ENCODE measurements at places on chromosomes 7 and 10.

- peak; percentile 90 for DNase-seq
These were observed 31.7 kb downstream of the CYCS start for GRCh38 chr7:25093268-25093826.

DNA sequence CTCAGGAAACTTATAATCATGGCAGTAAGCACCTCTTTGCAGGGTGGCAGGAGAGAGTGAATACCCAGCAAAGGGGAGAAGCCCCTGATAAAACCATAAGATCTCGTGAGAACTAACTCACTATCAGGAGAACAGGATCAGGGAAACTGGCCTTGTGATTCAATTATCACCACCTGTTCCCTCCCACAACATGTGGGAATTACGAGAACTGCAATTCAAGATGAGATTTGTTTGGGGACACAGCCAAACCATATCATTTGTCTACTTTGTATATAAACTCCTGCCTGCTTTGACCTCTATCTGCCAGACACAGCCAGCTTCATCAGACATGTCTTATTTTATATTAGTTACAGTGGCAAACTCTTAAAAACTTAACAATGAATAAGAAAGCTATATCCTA lies 50.4 kb downstream of the ARMC3 start:
- DNase-seq = no peak

DNA sequence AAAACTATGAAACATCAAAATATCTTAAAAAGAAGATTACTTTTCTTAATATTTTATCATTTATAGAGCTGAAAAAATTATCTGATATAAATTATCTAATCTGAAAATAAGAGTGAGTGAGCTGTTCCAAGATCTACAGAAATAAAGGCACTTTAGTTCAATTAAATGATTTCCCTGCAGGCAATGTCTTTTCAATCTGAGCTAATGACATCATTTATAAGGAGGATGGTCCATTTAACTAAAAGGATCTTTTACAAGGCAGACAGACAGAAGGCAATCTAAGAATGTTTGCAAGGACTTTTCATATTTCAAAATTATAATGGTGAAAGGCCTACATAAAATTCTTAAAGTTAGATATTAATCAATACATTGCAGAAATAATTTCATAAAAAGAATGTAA lies 71.8 kb downstream of the SKAP2 start:
- DNase-seq = no peak

GRCh38 chr7:1842321-1843221 lies 172.5 kb downstream of the ELFN1 start:
- DNase-seq = peak; percentile 20

DNA sequence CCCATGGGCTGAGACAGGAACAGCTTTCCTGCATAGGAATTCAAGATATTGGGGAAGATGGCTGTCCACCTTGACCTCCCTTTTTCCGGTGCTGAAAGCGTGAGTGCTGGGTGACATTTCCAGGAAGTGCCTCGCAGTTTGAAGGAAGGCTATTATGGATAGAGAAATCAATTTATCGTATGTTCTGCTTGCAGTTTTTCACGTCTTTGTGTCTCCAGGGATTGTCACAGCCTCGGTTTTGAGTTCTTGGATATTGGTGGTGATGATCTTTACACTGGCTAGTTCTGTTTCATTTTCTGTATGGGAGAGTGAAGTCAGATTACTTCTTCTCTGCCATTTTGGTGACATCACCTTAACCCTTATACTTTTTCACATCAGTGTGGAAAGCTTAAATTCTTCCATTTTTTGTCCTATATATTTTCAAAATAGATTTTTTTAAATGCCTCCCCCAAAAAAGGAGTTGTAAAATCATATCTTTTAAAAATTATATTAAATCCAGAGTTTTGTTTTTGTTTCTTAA lies 102.5 kb upstream of the APBB1IP start:
- DNase-seq = no peak

DNA sequence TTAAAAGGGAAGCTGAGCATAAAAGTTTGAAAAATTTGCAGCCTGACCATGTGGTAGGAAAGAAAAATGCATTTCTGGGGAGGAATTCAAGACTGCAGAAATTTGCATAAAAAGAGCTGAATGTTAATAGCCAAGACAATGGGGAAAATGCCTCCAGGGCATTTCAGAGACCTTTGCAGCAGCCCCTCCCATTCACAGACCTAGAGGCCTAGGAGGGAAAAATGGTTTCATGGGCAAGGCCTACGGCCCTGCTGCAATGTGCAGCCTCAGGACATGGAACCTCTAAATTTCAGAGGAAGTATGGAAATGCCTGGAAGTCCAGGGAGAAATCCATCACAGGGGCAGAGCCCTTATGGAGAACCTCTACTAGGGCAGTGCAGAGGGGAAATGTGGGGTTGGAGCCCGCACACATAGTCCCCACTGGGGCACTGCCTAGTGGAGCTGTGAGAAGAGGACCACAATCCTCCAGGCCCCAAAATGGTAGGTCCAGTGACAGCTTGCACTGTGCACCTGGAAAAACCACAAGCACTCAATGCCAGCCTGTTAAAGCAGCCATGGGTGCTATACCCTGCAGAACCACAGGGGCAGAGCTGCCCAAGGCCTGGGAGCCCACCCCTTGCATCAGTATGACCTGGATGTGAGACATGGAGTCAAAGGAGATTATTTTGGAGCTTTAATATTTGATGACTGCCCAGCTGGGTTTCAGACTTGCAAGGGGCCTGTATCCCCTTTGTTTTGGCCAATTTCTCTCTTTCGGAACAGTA lies 243.8 kb downstream of the DNAJB9 start:
- DNase-seq = no peak

DNA sequence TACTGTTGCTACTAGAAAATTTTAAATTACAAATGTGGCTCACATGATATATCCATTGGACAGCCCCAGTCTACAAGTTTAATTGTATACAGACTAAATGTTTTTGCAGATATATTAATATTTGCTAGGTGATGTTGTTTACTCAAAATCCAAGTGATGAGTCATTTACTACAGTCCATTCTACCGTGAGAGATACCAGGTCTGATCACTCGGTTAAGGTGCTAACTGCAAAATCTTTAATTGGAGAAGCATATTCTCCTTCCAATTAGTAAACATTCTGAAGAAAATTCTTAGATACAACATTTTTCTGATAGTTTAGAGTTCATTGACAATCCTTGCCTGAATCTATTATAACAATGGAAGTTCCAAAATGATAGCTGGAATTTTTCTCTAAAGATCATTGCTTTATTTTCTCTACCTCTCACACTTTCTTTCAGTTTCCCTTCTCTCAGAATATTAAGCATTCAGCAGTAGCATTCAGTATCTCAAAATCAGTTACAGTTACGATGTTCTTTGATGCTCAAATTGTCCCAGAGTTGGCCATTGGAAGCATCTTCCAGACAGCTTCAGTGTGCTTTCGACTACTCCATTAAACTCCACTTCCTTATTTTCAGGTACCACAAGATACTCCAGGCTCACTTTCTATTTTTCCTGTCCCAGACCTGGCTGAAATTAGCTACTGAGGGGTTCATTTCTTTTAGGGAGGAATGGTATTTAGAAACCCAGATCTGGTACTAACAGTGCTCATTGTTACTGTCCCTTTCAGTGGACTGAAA lies 2.3 kb downstream of the ABCB1 start:
- DNase-seq = no peak

- no peak for DNase-seq
These were observed 186.8 kb downstream of the COBL start for GRCh38 chr7:51129527-51130472.

DNA sequence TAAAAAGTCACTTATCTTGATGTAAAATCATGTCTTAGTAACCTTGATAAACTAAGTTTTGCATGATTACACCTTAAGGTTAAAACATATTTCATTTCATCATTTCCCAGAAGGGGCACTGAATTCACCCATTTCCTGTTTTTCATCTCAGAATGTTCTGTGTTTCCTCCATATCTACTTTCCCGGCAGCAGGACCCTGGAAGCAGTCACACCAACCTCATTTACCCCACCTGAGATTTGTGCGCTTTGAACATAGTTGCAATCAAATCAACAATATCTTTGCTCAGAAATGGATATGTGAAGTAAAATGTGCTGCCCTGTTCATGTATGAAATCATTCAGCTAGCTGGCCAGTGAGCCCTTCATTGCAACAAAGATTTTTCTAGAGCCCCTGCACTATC lies 46.8 kb downstream of the IKZF1 start:
- no peak for DNase-seq

DNA sequence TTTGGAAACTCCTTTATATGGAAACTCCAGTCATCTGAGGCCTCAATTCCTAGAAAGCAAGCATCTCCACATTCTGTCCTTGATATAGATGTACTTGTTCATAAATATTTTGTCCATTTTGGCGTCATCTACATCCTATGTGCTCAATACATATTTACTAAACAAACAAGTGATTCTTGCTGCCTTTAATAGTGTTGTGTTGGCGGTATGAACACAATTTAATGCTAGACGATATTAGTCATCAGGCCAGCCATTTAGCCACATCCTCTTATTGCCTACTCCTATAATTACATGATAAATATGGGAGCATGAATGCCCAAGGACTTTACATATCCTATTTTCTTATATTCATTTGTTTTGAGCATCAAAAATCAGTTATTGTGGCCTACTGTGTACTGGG lies 18.5 kb upstream of the IFRD1 start:
- DNase-seq = no peak

DNA sequence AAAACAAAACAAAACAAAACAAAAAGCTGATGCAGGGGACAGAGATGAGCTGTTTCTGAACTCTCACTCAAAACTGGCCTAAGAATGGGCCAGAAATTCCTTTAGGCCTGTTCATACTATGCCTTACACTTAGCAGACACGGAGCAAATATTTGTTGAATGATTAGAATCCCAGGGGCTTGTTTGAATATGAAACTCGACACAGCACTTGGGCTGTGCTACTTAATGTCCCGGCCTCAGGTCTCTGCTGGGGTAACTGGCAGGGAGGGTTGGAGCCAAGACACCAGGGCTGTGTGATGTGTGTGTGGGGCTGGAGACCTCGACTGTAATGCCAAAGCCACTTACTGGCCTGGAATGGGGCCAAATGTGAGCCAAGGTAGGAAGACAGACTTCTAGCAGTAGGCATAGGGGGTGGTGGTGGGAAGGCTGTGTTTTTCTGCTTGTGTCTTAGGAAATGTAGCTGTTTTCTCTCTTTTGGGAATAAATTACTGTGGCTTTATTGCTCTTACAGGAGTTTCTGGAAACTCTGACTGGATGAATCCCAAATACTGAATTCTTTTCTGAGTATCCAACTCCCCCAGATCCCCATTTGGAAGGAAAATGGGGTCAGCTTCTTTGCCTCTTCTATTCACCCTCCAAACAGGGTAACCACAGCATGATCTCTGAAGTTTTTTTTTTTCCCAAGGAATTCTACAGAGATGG lies 66.7 kb downstream of the EMX2 start:
- peak; percentile 68 for DNase-seq

DNA sequence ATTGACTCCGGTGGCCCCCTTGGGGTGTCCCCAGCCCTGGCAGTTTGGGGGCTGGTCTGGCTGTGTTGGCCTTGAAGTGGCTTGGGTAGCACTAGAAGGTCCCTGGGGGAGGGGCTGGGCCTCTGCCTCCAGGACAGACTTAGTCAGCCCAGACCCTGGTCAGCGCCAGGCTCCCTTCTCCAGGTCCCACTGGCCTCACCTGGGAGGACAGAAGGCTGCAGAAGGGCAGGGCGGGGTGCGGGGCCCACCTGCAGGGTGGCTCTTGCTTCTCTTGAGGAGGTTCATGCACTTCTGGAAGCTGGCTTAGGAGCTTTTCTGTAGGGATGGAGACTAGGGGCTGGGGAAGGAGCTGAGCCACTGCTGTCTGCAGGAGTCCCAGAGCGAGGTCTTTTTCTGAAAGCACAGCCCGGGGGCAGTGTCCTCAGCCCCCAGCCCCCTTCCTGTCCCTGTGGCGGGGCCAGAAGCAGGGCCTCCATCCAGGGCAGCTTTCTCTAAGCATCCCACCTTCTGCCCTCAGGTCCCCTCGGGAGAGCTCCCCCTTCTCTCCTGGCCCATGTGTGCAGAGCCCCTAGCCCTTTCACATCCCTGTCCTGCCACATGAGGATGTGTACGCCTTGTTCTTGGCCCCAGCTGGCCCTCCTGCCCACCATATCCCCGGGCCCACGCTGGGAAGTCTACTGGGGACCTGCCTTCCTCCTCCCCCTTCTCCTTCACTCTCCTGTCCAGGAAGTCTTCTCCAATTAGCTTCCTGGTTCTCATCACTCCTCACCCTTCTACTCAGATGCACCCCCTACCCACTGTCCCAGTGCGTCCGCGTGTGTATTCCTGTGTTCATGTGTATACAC lies 11.0 kb downstream of the TBATA start:
- no peak for DNase-seq

DNA sequence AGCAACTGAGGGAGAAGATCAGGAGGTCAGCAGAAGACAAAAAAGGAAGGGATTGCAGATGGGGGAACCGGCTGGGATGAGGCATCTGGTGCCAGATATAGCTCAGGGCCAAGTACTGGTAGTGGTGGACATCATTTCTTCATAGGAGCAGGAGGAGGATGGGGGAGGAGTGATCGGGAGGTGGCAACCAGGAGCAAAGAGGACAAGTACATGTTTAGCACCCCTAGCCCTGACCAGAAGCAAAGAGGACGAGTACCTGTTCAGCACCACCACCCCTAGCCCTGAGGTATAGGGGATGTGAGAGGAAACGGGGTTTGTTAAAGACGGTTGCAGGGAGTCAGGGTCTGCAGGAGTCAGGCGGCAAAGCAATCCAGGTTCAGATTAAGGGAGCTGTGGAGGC lies 84.5 kb upstream of the NPS start:
- DNase-seq = no peak

- DNase-seq = no peak
These were observed 103.6 kb downstream of the ELMO1 start for GRCh38 chr7:37344886-37345579.

DNA sequence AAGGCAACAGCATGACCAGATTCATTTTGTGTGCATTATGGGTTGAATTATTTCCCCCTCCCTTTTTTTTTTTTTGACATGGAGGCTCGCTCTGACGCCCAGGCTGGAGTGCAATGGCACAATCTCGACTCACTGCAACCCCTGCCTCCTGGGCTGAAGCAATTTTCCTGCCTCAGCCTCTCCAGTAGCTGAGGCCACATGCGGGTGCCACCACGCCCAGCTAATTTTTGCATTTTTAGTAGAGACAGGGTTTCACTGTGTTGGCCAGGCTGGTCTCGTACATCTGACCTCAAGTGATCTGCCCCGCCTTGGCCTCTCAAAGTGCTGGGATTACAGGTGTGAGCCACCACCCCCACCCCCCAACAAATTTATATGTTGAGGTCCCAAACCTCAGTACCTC lies 42.0 kb downstream of the ZNF783 start:
- no peak for DNase-seq

- DNase-seq = no peak
These were observed 225.3 kb downstream of the KIF20B start for GRCh38 chr10:89926736-89927135.

GRCh38 chr7:80934321-80934720 lies 15.5 kb upstream of the SEMA3C start:
- no peak for DNase-seq
